ENCODE measurements at places on chromosomes 1 and 21. TPM values are rescaled to one million over a fixed set of nuclear protein-coding genes. Genes with fewer than 3 reads are reported as not detected.
A peak's percentile ranks its signal among the peaks of the same experiment; 100 is the strongest.

DNA sequence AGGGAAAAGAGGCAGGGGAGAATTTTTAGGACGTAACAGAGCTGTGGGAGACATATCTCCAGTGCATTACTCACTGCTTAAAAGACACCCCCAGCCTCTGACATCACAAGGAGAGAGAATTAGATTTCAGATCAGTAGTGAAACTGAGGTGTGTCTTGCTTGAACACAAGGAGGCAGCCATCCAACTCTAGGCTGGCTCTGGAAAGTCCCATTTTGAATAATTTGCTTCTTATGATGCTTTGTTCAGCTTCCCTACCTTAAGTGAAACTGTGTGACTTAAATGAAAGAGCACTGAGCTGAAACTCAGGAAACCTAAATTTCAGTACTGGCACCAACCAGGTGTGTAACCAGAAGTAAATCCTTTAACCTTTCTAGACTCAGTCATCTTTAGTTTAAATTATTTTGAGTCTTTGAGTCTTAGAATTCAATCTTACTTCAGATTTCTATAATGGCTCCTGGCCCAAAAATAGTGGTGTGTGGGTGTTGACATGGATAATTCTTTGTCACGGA is 251.6 kb upstream of the SGIP1 start:
- peak; percentile 95 for DNase-seq

DNA sequence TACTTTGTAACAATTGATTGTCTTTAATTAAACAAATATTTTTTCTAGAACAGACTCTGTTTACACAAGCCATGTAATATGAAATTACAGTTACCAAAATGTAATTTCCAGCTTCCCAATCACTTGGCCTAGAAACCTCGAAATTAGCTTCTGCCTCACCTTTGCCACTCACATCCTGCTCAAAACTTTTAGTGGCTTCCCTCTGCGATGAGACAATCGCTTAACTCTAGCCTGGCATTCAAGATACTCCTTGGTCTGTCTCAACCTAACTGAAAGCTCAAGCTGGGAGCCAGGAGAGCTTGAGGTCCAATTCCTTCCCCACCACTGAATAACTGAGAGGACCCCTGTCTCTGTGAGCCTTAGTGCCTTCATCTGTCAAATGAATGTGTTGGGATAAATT is 42.8 kb downstream of the GFI1 start:
- no peak for DNase-seq

GRCh38 chr21:29315131-29315749 is 16.5 kb downstream of the BACH1 start:
- DNase-seq: no peak

DNA sequence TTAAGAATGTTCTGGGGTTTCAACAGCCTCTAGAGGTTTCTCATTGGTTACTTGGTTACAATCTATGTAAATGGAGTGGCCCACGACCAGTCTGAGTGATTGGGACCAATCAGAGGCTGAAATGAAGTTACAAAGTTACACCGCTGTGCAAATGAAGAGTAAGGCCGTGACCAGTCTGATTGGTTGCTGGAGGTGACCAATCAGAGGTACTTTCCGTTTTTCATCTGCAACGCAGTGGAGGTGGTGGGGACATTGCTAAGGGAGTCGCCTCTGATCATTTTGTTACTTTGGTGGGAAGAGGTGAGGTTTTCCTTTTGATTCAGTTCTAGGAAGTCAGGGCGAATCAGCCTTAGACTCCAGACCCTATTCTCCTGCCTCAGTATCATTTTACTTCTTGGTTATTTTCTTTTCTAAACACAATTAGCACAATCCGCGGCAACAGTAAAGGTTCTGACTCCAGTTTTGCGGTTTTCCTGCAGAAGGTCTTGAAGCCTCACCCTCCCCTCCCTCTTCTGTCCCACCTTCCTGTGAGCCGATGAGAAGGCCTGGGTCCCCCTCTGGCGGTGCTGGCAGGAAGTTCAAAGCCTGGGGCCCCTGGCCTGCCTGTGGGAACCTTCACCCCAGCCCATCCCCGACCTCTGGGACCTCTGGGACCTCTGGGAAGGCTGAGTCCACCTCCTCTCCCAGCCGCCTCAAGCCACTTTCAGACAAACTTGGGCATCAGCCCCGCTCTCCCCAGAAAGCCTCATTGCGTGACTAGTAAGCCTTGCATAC is 38.7 kb upstream of the TTC34 start:
- DNase-seq: no peak

DNA sequence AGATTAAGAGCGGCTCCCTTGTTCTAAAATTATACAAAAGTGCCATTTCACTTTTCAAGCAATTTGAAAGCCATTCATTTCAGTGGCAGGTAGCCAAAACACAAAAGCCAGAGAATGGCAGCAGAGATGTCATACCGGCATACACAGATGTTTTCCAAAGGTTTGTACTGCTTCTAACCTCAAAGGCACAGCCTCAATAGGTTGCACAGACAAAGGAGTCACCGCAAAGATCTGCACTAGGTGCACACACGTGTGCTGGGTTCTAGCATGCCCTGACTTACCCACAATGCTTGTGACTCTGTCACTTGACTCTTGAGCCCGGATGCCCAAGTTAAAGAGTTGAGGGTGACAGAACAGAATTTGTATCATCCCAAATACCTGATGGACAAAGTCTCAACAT is 448.9 kb upstream of the ADGRL2 start:
- no peak for DNase-seq

DNA sequence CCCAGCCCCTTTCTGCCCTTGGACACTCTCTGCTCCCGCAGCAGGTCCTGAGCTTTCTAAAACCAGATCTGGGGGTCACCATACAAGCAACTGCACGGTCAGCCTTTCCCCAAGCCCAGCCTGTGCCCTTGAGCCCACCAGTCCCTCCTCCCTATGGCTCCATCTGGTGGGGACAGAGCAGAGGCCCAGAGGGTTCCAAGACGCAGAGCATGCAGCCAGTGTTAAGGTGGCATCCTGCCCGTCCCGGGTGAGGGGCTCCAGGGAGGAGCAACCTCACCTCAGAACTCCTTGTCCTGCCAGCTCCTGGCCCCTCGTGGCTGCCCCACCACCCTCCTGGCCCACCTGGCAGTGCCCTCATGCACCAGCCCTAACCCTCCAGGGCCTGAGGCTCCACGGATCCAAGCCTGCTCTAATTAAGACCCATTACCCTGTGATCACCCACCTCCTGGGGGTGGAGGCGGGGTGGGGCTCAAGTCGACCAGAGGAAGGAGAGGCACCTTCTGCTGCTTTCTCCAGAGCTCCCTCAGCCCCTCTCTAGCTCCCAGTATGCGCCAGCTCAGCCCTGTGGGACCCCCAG is 8.5 kb downstream of the CHD5 start:
- DNase-seq: no peak

CD34 gene
- not detected for total RNA-seq

WLS gene
- total RNA-seq: 157 TPM

GBP5 gene
- total RNA-seq: not detected

F13B gene
- not detected for total RNA-seq

LCE3E gene
- total RNA-seq: not detected

C1orf141 gene
- total RNA-seq: not detected
